ENCODE measurements at places on chromosomes 13 and 19.

DNA sequence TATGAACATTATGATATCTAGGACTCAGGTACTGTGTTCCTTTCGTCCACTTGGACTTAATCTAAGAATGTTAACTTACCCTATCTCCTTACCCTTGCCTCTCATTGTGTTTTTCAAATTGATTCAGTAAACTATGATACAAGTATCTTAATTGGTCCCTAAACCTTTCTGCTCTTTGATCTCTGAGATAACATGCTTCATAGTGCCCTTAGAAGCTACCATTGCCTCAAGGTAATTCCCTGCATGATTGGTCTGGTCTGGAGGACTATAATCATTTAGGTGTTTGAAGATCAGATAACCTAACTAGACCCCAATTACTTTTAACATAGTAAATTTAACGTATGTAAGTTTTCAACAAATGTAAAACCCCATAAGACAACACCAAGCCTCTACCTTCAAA, 169.9 kb upstream of the NBEA start:
- no peak for DNase-seq

GRCh38 chr19:50563597-50563996, 4.6 kb downstream of the LRRC4B start:
- DNase-seq: no peak

- DNase-seq: no peak
Measured at GRCh38 chr13:70370924-70371323, 262.7 kb upstream of the KLHL1 start.

- no peak for DNase-seq
Measured at GRCh38 chr13:27667946-27668345, 46.3 kb downstream of the POLR1D start.

GRCh38 chr13:82702513-82702912, 1179.8 kb downstream of the SLITRK1 start:
- no peak for DNase-seq

DNA sequence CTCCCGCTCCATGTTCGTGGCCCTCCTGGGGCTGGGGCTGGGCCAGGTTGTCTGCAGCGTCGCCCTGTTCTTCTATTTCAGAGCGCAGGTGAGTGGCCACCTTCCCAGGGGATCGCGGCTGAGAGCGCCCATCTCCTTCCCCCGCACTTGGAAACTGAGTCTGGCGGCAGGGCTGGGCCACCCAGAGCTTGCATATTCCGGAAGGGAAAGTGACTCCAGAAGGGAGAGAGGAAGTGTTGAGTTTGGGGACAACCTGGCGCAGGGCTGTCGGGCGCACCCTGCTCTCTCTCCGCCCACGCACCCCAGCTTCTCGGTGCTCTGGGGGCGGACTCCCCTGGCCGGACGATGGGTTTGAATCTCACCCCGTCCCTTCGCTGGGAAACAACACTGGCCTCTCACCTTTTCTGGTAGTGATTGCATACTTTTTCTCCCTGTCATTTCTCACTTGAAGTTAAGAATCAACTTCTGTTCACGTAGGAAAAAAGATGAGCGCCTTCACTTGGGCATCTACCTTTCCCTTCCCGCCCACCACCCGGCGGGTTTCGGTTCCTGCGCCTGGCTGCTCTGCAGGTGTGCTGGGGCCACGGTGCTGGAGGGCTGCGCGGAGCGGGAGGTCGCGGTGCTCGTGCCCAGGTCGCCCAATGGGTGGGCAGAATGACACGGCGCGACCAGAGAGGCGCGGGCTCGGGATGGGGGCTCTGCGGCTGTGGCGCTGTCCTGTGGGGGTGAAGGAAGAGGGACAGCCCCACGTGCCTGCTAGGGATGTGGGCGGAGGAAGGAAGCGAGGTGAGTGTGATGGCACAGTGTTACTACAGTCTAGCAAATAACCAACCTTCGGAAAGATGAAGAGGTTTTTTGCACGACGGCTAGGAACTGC, 721 bp downstream of the TNFSF11 start:
- no peak for DNase-seq

GRCh38 chr13:25347151-25347550, 24.6 kb upstream of the ATP8A2 start:
- DNase-seq: no peak

- DNase-seq: no peak
Measured at GRCh38 chr13:62432906-62433305, 1017.3 kb upstream of the PCDH20 start.

- DNase-seq: no peak
Measured at GRCh38 chr13:107753748-107754147, 461.6 kb downstream of the LIG4 start.

DNA sequence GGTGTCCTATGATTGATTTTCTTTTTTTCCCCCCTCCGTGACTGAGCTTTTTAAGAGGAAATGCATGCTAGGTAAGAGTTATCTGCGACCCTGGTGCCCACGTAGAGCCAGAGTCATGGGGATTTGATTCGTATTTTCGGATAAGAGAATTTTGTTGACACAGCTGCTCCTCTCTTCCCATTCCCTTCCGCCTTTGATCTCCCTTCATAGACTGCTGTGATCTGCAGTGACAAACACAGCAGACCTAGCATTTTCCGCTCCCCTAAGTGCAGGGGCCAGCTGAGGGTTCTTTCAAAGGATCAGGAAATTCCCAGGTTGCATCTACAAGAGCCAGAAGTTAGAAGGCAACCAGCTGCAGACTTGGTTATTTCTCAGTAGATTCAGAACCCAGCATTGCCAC, 70.5 kb downstream of the ZNF568 start:
- no peak for DNase-seq

DNA sequence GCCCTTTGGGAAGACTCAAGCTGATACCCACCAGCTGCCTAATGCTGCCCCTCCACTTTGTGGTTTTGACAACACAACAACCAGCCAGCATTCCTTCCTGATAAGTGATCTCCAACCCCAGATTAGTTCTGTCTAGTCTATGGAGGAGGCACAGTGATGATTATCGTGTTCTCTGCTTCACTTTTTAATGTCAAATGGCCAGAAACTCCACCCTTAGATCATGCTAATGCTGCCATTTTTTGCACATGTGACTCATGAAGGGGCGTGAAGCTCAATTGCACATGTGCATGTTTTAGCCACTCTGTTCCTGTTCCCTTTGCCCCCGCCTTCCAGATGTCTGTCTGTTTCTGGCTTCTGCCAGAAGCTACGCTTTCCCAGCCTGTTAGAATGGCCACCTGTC, 199.8 kb downstream of the COG6 start:
- DNase-seq: no peak

- no peak for DNase-seq
Measured at GRCh38 chr13:48070942-48071341, 24.0 kb downstream of the MED4 start.

Data from NCI-H187 (cell line).